ENCODE measurements at places on chromosomes 3 and 15.

- DNase-seq, result no peak
These were observed 533.4 kb downstream of the NTRK3 start for GRCh38 chr15:87722941-87723691.

GRCh38 chr3:28286595-28286994 is 45.2 kb downstream of the CMC1 start:
- DNase-seq, result no peak

GRCh38 chr15:48861813-48862431 is 16.0 kb upstream of the EID1 start:
- peak; percentile 23 for DNase-seq

DNA sequence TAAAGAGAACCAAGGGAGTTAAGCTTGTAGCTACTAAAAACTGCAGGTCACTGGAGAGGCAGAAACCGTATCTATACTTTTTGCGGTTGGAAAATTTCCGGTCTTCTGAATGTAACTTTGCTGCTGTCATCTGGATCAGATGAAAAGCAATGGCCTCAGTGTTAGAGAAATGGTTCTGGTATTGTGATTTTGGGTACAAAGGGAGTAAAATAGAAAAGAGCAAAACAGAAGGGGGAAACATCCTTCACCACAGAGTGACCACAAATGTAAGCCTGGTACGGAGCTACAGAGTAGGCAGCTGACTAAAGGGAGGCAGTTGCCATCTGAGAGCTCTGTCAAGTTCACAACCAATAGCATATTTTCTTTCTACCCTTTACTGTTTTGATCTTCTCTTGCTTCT is 5.6 kb downstream of the CD96 start:
- DNase-seq, result peak; percentile 42

- DNase-seq, result no peak
These were observed 355.0 kb downstream of the RBMS3 start for GRCh38 chr3:29635888-29636287.

DNA sequence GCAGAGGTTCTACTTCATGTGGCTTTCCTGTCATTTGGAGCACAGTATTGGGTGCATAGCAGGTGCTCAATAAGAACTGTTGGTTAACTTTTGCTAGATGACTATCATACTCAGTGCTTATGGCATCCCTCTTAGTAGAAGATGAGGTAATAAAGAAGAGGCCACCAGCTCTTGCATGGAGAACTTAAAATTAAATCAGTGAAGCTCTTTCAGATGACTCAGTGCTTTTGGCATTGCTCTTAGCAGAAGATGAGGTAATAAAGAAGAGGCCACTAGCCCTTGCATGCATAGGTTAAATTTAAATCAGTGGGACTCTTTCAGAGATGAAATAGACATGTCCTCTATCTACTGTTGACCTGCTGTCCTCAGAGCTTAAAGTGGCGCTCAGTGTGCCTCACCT is 109.4 kb upstream of the FGF7 start:
- no peak for DNase-seq

DNA sequence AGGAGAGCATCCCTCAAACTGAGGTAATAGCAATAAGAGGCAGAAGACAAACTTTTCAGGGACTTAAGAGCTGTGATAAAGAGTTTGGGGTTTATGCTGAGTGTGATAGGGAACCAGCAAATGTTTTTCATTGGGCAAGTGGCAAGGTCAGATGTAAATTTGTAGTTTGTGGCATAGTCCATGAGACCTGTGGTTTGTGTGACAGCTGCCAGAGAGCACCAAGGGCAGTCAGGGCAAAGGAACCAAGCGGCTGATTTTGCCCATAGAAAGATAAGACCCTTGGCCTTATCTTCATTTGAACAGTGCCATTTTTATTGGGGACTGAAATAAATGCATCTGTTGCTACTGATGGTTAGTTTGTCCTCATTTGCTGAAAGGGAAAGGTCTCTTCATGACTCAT is 220.3 kb downstream of the LRRN1 start:
- no peak for DNase-seq
